Hepatocyte (in vitro differentiated cells): ENCODE measurements at places on chromosomes 5 and 9. TPM values are rescaled to one million over a fixed set of nuclear protein-coding genes. Genes with fewer than 3 reads are reported as not detected.
A peak's percentile ranks its signal among the peaks of the same experiment; 100 is the strongest.

Gene NR2F1-AS1
- polyA plus RNA-seq, result 8.6 and 9.3 TPM in 2 replicates

Gene PCDHA10
- 7.4 and 7.7 TPM in 2 replicates for polyA plus RNA-seq

Gene LIX1
- 2.4 and 4.3 TPM in 2 replicates for polyA plus RNA-seq

Gene TXNDC8
- not detected in 2 replicates for polyA plus RNA-seq

Gene FYB1
- polyA plus RNA-seq, result 1.1 and 1.2 TPM in 2 replicates

Gene MORN5
- 0.95 TPM in 1 of 2 replicates, not detected in the other for polyA plus RNA-seq

DNA sequence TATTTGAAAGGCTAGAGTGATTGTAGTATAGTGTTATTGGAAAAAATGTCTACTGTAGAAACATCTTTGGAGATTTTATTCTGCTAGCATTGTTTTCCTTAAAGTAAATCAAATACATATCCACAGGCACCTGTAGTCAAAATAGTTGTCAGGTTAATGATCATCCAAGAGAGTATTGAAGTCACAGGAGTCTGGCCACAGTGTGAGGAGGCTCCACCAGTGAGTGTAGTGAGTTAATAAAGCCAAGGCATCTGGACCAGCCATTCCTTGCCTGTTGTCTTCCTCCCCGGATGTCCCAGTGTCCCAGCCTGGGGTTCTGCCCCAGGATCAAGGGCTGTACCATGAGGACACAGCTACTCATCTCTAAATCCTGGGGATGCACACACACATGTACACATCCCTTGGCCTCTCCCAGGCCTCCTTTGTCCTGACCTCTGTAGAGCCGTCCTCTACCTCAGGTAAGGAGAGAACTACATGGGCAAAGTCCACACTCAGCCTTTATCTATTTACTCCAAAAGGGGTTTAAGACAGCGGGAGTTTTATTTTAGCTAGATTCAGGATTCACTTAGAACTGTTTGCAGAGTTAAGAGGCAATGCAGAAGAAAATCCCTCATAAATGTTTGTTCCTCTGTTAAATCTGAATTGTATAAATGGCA lies 3.7 kb downstream of the PIK3R1 start:
- peak; percentile 23 for DNase-seq

DNA sequence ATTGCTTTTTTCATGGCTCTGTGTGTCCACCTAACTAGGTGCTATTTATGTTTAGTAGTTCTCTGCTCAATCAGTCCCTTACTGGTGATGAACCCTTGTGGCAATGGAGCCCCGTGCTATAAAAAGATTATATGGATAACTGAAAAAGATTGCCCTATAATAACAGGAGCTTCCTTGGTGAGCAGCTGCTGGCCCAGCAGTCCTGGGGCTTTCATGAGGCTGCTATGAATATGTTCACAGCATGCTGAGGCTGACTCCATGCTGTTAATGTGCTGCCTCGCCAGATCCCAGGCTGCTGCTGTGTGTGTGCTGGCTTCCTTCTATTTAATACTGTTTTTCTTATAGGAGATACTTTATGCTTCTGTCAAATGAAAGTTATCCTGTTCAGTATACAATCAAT lies 357.5 kb downstream of the TAF11L14 start:
- no peak for DNase-seq

- DNase-seq, result no peak
Measured at GRCh38 chr9:14317667-14318320, 3.9 kb upstream of the NFIB start.

DNA sequence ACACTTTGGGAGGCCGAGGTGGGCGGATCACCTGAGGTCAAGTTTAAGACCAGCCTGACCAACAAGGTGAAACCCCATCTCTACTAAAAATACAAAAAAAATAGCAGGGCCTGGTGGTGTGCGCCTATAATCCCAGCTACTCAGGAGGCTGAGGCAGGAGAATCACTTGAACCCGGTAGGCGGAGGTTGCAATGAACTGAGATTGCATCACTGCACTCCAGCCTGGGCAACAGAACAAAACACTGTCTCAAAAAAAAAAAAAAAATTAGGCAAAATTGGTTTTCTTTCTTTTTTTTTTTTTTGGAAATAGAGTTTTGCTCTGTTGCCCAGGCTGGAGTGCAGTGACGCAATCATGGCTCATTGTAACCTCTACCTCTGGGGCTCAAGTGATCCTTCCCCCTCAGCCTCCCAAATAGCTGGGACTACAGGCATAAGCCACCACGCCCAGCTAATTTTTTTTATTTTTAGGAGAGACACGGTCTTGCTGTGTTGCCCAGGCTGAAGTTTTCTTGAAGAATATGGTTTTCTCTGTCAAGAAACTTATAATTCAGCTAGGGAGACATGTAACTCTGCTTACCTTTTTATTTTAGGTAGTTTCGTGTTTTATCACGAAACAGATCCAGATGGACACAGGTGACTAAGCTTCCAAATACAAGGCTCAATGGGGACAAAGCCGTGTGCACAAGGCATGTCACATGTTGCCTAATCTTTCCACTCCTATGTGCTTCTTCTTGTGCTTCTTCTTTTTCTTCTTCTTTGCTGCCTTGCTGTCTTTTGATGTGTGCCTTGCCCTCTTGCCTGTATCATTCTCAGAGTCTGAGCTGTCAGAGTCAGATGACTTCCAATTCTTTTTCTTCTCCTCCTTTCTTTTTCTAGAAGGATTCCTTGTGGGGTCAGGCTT lies 14.3 kb downstream of the TTC1 start:
- no peak for DNase-seq

GRCh38 chr5:135432113-135432512 lies 15.0 kb downstream of the DCANP1 start:
- no peak for DNase-seq

- DNase-seq, result no peak
Measured at GRCh38 chr5:138709202-138709601, 44.0 kb upstream of the CTNNA1 start.
